ENCODE measurements at places on chromosomes 16 and 17. TPM values are rescaled to one million over a fixed set of nuclear protein-coding genes. Genes with fewer than 3 reads are reported as not detected.

KRTAP4-3 gene
- not detected for polyA plus RNA-seq

ABCA10 gene
- 3.9 TPM for polyA plus RNA-seq

CCL7 gene
- polyA plus RNA-seq = not detected

OR1F1 gene
- polyA plus RNA-seq = not detected

TRIM16 gene
- polyA plus RNA-seq = 26.4 TPM

PRSS22 gene
- polyA plus RNA-seq = 8.2 TPM

TMEM231 gene
- polyA plus RNA-seq = 22.1 TPM

ZACN gene
- 14.2 TPM for polyA plus RNA-seq

XAF1 gene
- polyA plus RNA-seq = 18.8 TPM
